GM13977 (cell line): ENCODE measurements at places on chromosomes 7 and 10.

DNA sequence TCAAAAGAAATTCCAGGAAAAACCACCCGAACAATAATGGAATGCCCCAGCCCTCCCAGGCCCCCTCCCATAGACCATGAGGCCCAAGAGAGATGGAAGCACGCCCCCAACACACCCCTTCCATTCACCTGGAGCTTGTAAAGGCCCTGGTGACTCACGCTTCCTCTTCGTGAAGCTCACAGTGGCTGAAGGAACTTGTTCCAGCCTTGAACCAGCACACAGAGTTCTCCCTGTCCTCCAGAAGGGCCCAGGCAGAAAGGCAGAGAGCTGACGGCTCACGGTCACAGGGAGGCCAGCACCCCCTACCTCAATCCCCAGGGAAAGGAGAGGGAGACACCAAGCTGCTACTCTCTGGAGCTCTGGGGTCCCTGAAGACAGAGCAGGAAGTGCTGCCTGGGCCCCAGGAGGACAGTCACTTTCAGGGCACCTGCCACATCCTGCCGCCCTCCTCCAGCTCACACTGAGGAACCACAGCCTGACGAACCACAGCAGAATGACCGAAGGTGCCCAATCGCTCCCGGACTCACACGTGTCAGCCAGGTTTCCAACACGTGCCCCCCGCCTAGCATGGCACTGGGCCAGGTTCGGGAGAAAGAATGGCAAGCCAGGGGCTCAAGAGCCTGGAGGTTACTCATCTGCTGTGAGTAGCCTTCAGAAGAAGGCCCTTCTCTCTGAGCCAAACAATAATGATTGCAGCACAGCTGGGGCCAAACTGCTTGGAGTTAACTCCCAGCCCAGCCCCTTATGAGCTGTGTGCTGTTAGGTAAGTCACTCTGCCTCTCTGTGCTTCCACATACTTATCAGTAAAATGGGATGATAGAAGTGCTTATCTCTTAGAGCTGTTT is 52.8 kb downstream of the DLG5 start:
- peak; percentile 72 for DNase-seq

DNA sequence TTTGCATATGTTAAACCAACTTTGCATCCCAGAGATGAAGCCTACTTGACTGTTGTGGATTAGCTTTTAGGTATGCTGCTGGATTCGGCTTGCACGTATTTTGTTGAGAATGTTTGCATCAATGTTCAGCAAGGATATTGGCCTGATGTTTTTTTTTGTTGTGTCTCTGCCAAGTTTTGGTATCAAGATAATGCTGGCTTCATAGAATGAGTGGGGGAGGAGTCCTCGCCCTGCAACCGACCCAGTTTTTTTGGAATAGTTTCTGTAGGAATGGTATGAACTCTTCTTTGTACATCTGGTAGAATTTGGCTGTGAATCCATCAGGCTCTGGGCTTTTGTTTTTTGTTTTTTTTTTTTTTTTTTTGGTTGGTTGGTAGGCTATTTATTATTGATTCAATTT is 147.9 kb downstream of the AHR start:
- DNase-seq = no peak

DNA sequence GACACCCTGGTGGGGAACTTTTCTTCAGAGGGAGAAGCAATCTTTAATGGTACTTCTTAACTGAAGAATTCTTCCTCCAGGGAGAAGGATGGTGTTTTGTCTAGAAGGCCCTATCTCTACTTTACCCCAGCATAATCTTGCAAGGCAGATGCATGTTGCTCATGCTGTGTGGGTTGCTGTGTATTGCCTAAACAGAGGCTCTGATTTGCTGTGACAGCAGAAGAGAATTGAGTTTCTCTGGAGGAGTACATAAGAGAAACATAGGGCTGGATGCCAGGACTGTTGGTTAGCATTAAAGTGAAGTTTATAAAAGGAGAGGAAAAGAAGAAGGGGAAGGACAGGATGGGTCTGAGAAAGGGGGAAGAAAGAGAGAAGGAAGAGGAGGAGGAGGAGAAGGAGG is 248.1 kb upstream of the HPS1 start:
- no peak for DNase-seq

- DNase-seq = no peak
Observed at GRCh38 chr7:88664630-88665233, 94.8 kb upstream of the ZNF804B start.

DNA sequence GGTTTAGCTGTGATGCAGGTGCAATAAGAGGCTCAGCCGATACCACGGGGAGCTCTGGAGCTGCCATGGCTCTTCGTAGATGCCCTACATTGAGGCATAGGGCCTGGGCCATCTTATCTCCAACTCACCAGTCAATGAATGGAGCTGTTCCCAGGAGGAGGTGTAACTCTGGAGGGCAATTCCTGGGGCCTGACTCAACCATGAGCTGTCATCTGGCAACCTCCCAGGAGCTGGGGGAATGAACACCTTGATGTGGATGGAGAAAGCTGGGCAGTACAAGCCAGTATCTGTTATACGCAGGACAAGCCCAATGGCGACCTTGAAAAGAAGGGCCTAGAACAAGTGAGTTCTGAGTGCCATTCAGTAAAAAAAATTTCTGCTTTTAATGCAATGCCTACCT is 224.0 kb upstream of the PLXDC2 start:
- no peak for DNase-seq

- DNase-seq = no peak
Observed at GRCh38 chr7:158174947-158175346, 412.7 kb downstream of the PTPRN2 start.

DNA sequence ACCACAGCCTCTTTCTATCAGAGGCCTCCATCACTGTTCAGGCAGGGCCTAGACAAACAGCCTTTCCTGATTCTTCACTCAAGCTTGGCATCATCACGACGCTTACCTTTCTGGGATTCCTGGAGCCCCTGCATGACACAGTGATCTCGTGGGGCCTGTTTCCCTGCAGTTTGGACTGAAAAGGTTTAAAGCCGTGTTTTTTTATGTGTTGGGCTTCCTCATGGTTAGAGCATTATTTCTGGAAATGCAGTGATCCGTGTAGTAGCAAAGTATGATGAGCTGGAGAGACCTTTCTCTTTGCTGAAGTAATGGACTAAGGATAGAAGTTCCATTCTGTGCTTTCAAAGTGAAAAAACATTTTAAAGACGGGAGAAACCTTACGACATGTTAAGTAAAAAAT is 169.1 kb downstream of the BMPER start:
- DNase-seq = no peak
